GM18507 (cell line): ENCODE measurements at places on chromosomes 5 and 9.

GRCh38 chr9:116074658-116075057, 78.9 kb upstream of the PAPPA start:
- DNase-seq, result no peak

DNA sequence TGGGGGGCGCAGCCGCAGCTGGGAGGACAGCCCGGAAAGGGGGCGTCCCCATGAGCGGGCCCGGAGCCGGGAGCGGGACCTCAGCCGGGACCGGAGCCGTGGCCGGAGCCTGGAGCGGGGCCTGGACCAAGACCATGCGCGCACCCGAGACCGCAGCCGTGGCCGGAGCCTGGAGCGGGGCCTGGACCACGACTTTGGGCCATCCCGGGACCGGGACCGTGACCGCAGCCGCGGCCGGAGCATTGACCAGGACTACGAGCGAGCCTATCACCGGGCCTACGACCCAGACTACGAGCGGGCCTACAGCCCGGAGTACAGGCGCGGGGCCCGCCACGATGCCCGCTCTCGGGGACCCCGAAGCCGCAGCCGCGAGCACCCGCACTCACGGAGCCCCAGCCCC, 47.0 kb downstream of the TJP2 start:
- DNase-seq, result no peak

GRCh38 chr9:33350310-33350709, 52.1 kb downstream of the AQP7 start:
- no peak for DNase-seq

- no peak for DNase-seq
These were observed 71.3 kb downstream of the PTPN3 start for GRCh38 chr9:109426626-109427402.

GRCh38 chr9:128127990-128128835, 684 bp upstream of the PTGES2 start:
- peak; percentile 63 for DNase-seq

- DNase-seq, result no peak
These were observed 202.9 kb upstream of the IER5L start for GRCh38 chr9:129380961-129381401.

DNA sequence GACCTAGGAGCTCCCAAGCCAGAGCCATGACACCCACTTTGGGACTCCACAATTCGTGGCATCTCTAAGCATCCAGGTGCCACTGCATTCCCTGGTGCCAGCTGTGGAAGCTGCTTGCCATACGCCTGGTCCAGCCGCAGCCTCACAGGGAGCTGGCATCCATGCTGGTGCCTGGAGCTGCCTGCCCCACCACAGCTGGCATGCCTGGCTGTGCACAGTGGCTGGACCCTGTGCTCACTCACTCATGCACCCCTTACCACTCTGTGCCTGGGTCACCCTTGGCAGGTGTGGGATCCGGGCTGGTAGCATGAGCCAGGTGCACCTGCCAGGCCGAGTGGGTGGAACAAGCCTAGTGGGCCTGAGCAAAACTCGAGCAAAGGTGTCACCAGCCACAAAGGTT, 90.1 kb downstream of the CAVIN4 start:
- no peak for DNase-seq

- no peak for DNase-seq
These were observed at the start of gene ADCY2 for GRCh38 chr5:7395947-7396712. TSS of gene ADCY2 (plus strand) at chr5:7396138. CDS start at chr5:7396297, 159 bp downstream.

GRCh38 chr5:126998895-126999570, 31.3 kb downstream of the MARCHF3 start:
- no peak for DNase-seq

GRCh38 chr9:103397868-103398600, 402.9 kb downstream of the CYLC2 start:
- DNase-seq, result no peak

DNA sequence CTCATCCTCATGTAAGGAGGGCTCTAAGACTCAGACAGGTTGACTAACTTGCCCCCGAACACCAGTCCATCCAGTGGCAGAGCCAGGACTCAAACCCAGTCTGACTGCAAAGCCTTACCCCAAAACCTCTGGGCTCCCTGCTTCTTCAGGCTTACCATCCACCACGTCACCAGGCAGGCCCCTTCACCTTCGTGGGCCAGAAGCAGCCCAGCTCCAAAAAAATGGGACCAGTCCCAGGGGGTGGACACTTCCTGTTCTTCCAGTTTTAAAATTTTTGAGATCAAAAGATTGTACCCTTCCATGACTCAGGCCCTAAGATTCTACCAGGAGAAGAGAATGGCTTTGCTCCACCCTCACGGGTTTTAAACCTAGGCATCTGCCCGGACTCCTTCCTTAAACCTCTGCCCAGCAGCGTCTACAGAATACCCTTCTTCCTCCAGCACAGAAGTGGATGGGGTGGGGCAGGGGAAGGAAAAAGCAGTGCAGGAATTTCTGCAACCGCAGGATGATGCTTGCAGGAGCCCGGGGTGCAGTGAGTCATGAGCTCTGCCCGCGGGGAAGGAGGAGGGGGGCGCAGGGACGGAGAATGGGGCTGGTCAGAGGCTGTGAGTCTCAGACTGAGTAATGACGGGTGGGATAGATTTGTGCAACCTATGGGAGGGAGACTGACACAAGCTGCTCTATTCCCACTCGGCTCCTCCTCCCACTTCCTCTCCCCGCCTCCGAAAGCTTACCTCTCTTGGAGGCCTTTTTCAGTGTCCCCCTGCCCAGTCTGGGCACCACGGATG, 50.4 kb upstream of the STXBP1 start:
- DNase-seq, result no peak

GRCh38 chr9:131579789-131580211, 34.5 kb downstream of the PRRT1B start:
- no peak for DNase-seq

- no peak for DNase-seq
These were observed 6.0 kb downstream of the TMEM171 start for GRCh38 chr5:73126381-73126780.

- DNase-seq, result no peak
These were observed 158.7 kb downstream of the NMUR2 start for GRCh38 chr5:152246401-152246800.

DNA sequence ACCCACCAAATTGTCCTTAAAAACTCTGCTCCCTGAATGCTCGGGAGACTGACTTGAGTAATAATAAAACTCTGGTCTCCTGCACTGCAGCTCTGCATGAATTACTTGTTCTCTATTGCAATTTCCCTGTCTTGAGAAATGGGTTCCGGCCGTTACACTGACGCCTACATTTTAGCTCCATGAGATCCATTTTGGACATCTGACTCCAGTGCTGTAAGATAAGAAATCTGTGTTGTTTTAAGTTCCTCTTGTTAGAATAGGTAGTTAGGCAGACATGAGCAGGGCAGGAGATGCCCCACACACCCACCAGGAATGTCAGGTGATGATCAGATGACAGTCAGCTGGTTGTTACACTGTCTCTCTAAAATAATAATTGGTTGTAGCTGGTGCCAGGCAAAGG, 125.8 kb upstream of the SHB start:
- DNase-seq, result no peak

DNA sequence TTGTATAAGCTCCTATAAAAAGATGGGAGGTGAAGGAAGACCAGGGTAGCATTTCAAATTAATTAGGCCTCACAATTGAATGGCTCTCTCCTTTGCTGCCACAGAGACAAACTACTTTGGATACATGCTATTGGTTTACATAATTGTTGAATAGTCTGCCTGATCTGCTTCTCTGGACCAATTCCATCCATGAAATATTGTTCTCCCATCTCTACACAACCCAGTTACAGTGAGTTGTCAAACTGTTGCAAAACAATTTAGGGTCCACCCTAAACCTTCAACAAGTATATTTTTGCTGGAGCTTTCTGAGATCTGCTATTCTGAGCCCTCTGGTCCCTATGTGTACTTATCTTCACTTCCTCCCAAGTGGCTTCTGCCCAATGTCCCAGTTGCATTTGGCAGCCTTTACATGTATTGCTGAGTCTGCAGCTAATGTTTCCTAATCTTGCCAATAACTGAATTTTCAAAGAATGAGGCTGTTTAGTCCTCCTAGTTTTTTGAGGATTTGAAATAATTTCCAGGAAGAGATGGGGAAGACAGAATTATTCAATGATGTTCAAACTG, 38.9 kb downstream of the AGTPBP1 start:
- DNase-seq, result no peak

- no peak for DNase-seq
These were observed 7.9 kb upstream of the CER1 start for GRCh38 chr9:14730461-14730898.

DNA sequence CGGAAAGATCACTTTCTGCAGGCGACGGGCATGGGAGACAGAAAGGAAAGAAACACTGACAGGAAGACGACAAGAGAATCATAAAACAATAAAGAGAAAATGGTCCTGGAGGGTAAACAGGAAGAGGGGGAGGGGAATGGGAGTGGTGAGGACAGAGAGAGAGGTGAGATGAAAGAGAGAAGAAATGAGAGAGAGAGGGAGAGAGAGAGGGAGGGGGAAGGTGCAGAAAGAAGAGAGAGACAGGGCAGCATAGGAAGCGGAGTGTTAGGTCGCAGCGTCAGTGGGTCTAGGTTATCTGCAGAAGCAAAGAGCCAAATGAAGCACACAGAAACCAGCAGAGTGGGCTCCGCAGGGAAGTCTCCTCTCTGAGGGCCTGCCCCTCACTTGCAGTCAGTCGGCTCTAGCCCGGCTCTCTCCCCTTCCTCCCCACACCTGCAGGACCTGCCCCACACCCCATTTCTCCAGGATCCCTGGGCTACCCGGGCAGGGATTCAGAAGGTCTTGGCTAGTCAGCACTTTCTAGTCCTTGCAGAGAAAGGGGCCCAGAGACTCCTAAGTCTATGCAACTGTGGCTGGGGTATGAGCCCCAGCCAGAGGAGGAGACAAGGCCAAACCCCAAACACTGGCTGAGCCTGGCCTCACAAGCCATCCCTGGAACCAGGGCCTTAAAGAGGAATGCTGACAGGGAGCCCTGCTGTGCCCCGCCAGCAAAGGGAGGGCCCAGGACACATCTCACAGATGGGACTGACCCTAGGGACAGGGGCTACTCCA, 29.7 kb upstream of the MEIKIN start:
- no peak for DNase-seq

DNA sequence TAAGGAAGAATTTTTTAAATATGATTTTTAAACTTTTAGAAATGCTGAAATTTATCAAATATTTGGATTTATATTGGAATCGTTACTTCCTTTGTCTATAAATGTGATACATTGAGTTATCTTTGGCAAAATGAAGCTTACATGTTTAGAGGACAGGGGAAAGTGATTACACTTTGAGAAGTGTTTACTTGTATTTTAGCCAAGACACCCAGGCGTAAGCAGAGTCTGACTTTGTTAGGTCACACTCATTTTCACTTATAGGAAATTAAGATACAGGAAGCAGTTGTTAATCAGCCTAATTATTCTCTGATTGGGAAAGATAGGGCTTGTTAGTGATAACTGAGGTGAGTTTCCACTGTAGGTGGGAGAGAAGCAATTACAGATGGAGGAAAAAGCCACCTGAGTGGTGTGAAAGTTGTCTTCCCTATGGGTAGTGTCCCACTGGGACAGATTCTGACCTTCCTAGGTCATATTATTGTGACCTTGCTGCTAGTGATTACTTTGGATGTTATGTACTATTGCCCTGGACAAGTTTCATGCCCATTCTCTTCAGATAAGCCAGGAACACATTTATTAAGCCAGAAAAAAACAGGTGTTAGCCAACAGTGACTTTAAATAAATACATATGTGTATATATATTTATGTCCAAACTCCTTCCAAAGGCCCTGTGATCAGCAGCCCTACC, 88.7 kb downstream of the UHRF2 start:
- DNase-seq, result no peak

DNA sequence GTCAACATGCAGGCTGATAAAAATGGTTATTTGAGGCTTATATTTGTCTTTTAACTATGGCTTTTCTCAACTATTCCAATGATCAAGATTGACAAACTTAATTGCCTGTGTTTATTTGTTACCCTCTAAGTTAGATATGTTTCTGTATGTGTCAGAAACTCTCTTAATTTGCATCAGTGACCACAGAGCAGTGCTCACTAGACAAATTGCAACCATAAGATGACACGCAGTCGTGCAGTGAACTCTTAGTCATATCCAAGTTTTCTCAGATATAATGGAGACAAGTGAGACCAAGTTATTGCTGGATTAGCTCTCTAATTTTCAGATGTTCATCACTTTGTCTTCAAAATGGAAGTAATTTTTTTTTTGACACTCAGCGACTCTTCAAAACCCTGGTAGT, 342.2 kb upstream of the RFX3 start:
- DNase-seq, result no peak

DNA sequence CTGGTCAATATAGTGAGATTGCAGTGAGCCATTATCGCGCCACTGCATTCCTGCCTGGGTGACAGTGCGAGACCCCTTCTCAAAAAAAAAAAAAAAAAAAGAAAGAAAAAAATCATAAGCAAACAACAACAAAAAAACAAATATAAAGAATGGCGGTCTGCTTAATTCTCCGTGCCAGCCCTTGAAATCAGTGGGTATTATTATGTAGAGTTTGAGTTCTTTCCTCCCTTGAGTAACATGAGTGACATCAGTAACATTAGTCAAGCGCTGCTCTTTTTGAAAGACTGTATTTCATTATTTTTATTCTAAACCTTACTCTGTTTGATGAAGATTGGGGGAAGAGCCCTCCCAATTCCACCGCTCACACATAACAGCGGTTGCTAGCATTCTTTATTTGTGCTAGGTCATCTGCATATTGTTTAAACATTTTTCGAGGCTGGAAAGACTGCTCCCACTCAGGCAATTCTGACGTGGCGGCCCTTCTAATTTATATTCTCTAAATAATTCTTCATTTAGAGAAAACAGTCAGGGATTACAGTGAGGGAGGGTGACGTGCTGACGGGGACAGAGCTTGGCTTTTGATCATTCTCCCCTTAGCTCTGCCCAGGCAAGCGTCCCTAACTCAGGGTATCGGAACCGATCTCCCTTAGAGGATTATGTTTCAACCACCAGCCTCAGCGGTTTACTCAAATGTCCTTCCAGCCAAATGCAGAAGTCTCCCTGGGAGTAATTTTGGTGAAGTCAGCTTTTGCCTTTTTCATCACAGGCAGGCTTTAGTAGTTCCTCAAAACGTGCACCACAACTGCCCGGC, 860 bp upstream of the MARCHF6 start:
- no peak for DNase-seq

GRCh38 chr9:13491493-13492424, 212.3 kb upstream of the MPDZ start:
- no peak for DNase-seq

GRCh38 chr9:114962809-114963208, 32.4 kb upstream of the TNFSF8 start:
- DNase-seq, result no peak

- no peak for DNase-seq
These were observed 21.6 kb downstream of the ANKS6 start for GRCh38 chr9:98774746-98775145.

- DNase-seq, result no peak
These were observed 14.9 kb downstream of the ARHGEF28 start for GRCh38 chr5:73640861-73641320.

- DNase-seq, result no peak
These were observed 194.3 kb downstream of the ARHGEF28 start for GRCh38 chr5:73820326-73820725.

DNA sequence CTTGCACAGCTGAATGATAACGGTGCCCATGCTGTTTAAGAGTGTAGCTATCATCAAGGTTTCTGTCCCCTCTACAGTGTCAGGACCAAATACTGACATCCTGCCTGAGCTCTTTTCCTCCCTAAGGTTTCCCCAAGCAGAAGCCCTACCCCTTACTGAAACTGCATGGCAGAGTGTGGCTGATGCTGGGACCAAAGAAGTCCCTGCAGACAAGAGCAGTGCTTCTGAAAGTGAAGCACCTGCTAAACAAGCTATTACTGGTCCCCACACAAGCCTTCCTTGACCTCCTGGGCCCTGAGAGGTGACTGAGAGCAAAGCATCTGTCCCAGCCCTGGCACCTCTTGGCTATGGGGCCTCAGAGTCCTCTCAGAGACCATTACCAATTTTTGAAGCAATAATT, 56.1 kb downstream of the CFAP90 start:
- DNase-seq, result no peak
